ENCODE measurements at places on chromosomes 12 and 14.
A peak's percentile ranks its signal among the peaks of the same experiment; 100 is the strongest.

GRCh38 chr14:104594310-104595046 is 10.1 kb downstream of the TMEM179 start:
- no peak for DNase-seq

DNA sequence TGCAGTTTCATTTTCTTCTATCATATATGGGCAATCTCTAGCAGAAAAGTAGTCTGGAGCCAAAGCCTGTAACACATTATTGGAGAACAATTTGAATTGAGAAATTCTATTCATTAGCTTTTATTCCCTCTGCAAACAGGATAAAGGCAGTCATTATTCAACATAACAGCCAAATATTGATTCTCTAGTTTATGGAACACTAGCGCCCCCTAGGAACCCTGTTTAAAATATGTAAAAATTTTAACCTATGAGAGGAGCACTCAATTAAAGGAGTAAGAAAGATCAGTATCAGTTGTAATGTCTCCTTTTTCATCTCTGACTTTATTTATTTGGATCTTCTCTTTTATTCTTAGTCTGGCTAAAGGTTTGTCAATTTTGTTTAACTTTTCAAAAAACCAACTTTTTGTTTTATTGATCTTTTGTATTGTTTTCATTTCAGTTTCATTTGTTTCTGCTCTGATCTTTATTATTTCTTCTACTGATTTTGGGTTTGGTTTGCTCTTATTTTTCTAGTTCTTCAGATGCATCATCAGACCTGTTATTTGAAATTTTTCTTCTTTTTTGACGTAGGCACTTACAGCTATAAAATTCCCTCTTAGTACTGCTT is 4.8 kb upstream of the LMNTD1 start:
- DNase-seq, result no peak

GRCh38 chr12:79250186-79250585 is 385.6 kb downstream of the SYT1 start:
- DNase-seq, result no peak

DNA sequence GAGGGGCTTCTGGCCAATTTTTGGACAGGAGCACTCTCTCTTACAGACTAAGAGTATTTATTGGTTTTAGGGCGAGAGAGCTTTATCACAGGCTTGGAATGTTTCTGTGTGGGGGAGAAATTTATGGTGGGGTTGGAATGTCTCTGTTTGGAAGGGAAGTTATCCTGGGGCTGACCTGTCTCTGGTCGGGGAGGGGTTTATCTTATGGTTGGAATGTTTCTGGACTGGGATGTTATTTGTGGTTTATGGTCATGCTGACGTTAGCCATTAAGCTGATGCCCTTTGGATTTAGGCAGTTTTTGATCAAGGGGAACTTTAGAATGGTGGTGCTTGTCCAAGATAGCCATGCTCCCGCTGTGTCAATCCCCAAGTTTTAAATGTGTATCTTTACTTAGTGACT is 614.8 kb downstream of the DIO2 start:
- DNase-seq, result no peak

DNA sequence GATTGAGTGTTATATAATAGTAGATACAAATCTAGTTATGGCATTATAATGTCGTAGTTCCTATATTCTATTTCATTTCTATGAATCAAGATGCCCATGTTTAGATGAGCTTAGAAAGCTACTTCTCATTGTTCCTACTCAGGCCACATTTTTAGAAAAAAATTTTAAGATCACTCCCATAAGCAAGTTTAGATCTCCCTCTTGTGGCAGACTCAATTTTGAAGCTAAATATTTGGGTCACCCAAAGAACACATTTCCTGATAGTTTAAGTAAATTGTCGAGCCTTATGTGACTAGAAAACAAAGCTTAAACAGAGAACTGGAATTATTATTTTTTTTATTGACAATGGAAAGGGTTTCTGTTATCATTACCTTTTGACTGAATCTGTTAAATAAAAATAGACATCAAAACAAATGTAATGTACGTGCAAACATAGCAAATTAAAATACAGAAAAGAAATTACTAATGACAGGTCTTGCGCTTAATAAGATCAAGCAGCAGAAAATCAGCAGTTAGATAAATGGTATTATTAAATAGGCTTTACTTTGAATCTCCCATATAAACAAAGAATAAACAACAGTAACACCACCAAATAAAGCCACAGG is 180.2 kb downstream of the ACSS3 start:
- no peak for DNase-seq

DNA sequence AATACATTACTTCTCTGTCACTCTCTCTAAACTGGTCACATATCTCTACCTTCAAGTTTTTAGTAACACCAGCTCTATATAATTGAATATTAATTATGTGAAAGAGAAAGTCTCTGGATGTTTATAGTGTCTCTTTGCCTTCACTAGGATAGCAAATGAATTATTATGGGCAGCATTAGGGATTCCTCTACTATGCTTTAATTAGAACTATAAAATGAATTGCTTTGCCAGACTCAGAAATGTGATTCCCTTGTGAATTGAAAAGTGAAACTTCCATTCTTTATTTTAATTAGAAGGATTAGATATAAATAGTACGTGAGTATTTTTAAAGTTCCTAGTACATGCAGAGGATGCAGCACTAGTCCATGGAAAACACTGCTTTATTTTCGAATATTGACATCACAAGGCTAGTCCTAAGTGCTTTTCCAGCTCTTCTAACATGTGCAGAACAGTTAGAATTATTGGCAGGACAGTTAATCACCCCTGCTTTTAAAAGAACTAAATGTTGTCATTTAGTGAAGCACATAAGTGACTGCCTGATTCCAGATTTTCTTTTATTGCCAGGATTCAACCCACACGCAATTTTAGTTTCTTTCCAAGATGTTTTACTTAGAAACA is 23.0 kb upstream of the REP15 start:
- DNase-seq, result no peak

- DNase-seq, result no peak
Measured at GRCh38 chr12:63915105-63915800, 70.8 kb downstream of the SRGAP1 start.

- no peak for DNase-seq
Measured at GRCh38 chr14:57493467-57494181, at the start of gene CCDC198. TSS of gene CCDC198 (minus strand) at chr14:57493857. CDS start at chr14:57493715, 142 bp downstream.

- no peak for DNase-seq
Measured at GRCh38 chr14:98379830-98380229, 892.2 kb downstream of the BCL11B start.

DNA sequence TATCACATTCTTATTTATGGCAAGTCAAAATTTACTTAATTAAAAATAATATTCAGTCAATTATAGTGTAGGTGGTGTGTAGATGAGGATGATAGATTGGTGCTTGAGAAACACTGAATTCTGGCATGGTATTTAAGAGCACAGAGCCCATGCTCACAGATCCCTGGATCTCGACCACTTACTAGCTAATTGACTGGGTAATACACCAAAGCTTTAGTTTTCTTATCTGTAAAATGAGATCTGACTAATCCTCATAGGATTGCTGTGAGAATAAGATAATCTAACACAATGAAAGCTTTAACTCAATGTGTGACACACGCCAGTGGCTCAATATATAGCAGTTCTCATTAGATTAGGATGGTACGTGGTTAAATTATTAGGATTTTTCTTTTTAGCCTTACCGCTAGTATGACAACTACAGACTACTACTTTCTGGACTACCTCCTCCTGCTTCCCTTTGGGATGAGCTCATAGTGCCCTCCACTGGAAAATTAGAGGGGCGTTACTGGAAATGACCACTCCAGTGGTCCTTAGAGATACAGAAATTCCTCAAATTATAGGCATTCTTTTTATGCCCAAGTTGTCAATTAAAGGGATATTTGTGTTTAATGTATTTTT is 482.8 kb upstream of the TBX3 start:
- no peak for DNase-seq

DNA sequence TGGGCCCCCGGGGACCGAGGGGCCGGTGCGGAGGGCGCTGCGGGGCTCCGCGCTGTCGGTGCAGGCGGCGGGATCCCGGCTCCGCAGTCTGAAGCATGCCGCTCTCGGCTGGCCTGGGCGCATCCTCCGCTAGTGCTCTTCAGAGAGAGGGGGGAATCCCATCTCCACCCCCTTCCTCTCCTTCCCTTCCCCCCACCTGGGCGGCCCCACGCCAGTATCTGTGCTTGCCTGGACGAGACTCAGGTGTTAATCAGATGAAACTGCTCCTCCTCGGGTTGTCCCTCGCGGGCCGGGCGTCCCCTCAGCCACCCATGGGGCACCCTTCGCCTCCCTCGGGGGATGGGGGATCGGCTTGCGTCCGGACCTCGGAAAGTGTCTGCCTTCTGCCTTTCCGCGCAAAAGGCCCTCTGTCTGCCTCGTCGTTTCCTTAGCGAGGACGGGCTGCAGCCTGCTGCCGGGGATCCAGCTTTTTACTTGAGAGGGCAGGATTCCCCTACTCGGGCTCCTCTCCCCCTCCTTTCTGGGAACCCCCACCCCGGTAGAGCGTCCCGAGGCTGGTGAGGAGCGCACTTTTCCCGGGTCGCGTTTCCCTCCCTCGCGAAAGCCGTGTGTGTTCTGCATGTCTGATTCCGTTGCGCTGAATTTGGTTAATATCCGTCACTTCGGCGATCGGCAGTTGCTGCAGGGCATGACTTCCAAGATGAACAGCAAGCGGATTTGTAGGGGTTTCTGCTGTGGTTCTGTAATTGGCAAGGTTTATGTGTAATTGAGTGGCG is 1.1 kb downstream of the GPHN start:
- peak; percentile 23 for DNase-seq

- no peak for DNase-seq
Measured at GRCh38 chr12:121576851-121577391, 3.9 kb downstream of the KDM2B start.

- peak; percentile 84 for DNase-seq
Measured at GRCh38 chr14:76918782-76919394, 92.7 kb downstream of the LRRC74A start.

GRCh38 chr14:50088117-50088515 is 28.3 kb downstream of the VCPKMT start:
- DNase-seq, result no peak

GRCh38 chr14:105487449-105487985 is 831 bp downstream of the CRIP1 start:
- no peak for DNase-seq

Measured in cerebellar nuclear complex (tissue), 1 donor.